NCI-H1436 (cell line): ENCODE measurements at places on chromosomes 2 and 18.

GRCh38 chr2:216546641-216547403 is 48.2 kb downstream of the RPL37A start:
- no peak for DNase-seq

DNA sequence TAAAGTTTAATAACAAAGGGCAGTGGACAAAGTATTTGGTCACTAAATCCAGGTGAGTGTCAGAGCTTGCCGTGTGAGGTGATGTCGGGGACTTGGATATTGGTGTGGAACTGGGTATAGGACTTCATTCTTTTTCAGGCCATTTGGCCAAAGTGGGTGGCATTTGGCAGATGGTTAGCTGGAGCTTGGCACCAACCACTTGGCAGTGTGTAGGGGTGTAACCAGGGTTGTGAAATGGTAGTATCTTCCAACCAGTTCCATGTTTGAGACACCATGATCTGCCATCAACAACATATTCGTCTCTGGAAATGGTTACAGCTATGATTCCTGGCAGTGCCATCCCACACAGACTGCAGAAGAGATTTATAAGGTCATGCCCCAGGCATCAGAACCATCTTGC is 113.9 kb downstream of the CCDC85A start:
- no peak for DNase-seq

DNA sequence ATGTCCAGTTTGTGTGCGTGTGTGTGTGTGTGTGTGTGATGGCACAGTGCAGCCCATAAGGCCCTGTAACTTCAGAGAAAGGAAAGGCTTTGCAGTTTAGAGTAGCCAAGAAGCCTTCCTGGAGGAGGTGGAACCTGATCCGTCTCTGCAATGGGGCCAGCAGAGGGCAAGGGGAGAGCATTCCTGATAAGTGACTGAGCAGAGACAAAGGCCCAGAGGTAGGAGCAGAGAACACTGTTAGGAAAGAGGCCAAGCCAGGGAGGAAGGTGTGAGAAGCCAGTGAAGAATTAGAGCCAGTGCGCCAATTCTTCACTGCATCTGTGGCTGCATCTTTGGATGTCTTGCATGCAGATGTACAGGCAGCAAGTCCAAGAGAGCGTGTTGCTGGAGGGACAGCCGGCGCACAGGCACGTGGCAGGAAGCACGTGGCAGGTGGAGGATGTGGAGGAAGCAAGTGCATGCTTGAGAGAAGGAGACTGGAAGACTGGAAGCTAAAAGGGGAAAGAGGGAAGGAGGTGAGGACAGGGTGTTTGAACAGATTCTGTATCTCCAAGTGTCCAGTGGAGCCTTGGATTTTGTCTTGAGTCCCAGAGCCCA is 196.3 kb downstream of the CTIF start:
- no peak for DNase-seq

DNA sequence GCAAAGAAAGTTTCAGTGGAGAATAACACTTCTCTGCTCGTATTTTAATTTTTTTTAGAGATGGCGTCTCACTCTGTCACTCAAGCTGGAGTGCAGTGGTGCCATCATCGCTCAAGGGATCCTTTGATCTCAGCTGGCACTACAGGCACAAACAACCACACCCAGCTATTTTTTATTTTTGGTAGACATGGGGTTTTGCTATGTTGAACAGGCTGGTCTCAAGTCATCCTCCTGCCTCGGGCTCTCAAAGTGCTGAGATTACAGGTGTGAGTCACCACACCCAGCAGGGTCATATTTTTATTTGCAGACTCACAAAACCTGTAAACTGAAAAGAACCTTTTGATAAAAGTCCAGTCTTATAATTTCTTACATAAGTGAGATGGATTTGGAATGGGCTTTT is 2.6 kb downstream of the TRAK2 start:
- DNase-seq, result no peak

GRCh38 chr2:169838743-169839489 is 11.7 kb downstream of the UBR3 start:
- DNase-seq, result no peak

DNA sequence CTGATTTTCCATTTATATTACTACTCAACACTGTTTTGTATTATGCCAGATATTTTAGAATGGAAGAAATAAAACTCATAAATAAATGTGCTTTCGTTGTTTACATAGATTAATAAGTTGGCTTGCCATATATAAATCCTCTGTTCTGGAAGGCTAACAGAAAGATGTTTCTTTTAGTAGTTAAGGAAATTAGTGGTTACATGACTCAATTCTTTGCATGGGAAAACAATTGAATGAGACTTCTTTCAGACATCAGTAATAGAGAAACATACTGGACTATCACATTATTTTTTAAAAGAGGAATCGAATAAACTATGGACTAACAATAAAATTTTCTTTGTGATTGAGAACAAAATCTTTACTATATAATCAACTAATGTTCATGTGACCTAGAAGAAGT is 336.5 kb downstream of the KCNS3 start:
- no peak for DNase-seq

DNA sequence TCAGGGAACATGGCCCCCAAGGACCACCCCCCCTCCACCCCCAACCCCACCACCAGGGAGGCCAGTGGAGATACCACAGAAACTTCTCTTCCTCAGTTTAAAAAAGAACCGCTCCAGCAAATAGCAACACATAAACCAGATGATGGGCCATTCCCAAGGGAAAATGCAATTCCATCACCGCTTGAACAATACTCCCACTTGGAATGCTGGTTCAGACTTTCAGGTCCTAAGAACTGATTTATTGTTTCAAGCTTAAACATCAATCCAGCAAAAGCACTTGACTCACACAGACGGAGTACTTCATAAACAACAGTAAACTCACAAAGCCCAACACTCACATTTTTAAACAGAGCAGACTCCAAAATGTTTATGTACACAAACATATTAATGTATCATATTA is 6.9 kb downstream of the HDAC4 start:
- DNase-seq, result no peak

GRCh38 chr2:149132901-149133300 is 94.4 kb downstream of the LYPD6B start:
- no peak for DNase-seq

DNA sequence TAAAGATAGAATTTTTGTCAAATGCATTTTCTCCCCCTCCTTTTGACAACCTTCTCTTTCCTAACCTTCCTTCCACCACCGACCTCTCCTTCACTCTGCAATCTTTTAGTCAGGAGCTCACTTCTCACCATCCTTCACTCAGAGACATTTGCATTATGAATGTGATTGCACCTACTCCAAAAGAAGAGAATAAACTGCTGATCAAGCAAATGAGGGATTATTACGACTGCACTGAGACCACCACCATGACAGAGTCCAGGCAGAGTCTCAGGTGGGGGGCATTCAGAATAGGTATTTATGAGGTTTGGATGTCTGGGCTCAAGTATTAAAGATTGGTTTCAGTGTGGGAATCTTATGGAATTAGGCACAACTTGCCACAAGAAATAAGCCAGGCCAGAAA is 483.9 kb downstream of the PTH2R start:
- DNase-seq, result no peak

- no peak for DNase-seq
Observed at GRCh38 chr2:143261986-143262385, 132.8 kb downstream of the ARHGAP15 start.

- no peak for DNase-seq
Observed at GRCh38 chr18:79508565-79509535, 113.1 kb downstream of the NFATC1 start.

DNA sequence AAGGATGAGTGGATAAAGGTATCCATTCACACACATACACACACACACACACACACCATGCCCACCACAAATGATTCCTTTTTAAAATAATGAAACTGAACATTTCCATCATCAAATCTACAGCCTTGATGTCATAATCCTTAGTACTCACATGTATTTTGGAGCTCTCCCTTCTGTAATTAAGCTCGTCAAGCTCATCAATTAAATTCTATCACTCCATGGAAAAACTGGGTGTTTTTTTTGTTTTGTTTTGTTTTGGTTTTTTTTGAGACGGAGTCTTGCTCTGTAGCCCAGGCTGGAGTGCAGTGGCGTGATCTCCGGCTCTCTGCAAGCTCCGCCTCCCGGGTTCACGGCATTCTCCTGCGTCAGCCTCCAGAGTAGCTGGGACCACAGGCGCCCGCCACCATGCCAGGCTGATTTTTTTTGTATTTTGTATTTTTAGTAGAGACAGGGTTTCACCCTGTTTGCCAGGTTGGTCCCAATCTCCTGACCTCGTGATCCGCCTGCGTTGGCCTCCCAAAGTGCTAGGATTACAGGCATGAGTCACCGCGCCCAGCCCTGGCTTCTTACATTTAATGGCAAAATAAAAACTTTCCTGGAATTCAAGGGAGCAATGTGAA is 78.6 kb upstream of the RGPD4 start:
- DNase-seq, result no peak

- no peak for DNase-seq
Observed at GRCh38 chr18:33837191-33837590, 259.2 kb downstream of the ASXL3 start.

GRCh38 chr18:57780318-57780705 is 22.8 kb downstream of the ATP8B1 start:
- DNase-seq, result no peak

DNA sequence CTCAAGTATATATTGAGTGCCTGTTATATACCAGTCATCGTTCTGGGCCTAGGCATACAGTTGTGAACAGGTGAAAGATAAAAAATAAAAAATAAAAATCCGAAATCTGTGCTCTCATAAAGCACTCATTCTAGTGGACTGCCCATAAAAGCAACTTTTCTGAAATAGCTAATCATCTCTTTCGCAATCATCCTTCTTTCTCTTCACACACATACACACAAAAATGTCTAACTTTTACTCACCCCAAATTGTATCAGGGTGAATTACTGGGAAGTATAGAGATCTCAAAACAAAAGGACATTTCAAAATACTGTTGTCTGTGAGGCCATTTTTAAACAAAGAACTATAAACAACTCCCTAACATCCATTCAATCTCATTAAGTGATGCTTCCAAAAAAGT is 29.6 kb upstream of the ORC2 start:
- DNase-seq, result no peak

GRCh38 chr2:189116087-189116486 is 63.5 kb downstream of the COL5A2 start:
- DNase-seq, result no peak

- no peak for DNase-seq
Observed at GRCh38 chr2:153101187-153101586, 377.4 kb downstream of the RPRM start.

DNA sequence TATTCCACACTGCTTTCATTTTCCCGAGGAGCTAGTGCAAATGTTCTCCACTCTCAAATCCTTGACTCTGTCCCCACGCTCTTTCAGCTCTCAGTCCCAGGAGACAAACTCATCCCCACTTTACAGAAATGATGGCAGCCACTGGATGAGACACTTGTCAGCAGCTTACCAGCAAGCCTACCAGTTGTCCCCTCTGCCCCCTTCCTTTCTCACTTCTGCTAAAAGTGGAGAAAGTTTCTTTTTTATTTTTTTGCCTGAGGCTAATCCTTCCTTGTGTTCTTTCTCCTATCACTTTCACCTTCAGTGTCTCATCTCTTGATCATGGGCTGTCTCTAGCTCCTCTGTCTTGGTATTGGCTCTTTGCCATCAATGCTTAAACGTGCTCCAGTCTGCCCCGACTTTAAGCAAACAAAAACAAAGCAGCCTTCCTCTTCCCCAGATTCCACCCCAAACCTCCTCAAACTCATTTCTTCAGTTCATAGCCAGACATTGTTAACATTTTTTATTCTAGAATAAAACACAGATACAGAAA is 64.5 kb downstream of the TTC32 start:
- DNase-seq, result no peak

- DNase-seq, result no peak
Observed at GRCh38 chr2:46829231-46829995, 86.2 kb downstream of the MCFD2 start.

DNA sequence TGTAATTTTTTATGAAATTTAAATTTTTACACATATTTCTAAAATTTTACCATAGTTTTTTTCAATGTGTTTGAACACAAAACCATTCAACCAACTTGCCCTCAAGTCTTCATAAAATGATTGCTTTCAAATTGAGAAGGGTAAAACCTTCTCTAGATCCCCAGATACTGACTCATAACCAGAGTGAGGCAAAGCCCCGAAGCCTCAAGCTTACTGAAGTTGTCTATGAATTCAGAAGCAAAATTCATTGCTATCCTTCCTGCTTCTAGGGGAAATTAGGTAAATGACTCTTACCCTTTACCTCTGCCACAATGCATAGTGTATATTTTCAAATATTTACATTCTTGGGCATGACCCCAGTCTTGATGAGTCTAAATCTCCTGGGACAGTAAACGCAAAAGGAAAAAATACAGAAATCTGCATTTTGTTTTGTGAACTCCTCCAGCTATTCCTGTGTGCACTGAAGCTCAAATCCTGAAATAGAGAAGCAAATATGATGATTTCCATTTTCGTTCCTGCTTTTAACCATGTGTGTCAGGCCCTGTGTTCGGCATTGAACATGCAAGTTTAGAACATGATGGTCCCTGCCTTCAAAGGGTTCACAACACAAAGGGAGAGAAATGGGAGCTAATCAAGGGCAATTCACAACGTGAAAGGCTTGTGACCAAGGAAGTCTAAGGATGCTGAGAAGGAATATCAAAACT is 246.3 kb downstream of the SUCLG1 start:
- no peak for DNase-seq

- no peak for DNase-seq
Observed at GRCh38 chr2:139124271-139124670, 344.1 kb upstream of the NXPH2 start.

- DNase-seq, result no peak
Observed at GRCh38 chr2:15874854-15875804, 65.2 kb upstream of the MYCN start.

DNA sequence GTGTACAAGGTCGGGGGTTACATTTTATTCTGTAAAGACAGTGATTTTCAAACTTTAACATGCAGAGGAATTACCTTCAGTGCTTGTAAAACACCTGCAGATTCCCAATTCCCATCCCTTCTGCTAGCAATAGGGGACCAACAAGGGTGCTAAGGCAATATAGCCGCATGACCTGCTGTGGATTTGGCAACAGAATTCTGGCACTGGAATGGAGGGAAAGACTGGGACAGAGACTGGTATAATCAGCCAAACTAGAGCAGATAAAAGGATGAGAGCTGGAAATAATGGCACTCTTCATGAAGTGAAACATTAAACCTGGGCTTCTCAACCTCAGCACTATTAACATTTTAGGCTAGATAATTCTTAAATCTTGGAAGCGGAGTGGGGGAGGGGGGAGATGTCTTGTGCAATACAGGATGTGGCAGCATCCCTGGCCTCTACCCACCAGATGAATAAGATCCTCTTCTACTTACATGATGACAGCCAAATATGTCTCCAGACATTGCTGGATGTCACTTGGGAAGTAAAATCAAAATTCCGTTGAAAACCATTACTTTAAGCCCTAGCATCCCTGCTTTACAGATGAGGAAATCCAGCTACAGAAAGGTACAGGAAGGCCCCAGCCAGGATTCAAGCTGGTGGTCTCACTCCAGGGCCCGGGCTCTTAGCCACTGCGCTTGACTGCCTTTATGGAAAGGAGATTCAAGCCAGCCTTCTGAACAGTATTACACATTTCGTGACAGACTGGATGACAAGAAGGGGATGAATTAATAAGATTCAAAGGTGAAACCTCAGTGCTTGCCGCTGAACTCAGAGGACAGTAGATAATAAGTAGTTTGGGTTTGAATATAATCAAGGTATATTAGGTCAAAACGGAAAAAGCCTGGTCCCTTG is 1.7 kb downstream of the EVA1A start:
- no peak for DNase-seq

GRCh38 chr18:64276311-64277090 is 127.6 kb upstream of the LINC00305 start:
- DNase-seq, result no peak
